CD4-positive, alpha-beta memory T cell (primary cell): ENCODE measurements at places on chromosomes 5 and 9.

DNA sequence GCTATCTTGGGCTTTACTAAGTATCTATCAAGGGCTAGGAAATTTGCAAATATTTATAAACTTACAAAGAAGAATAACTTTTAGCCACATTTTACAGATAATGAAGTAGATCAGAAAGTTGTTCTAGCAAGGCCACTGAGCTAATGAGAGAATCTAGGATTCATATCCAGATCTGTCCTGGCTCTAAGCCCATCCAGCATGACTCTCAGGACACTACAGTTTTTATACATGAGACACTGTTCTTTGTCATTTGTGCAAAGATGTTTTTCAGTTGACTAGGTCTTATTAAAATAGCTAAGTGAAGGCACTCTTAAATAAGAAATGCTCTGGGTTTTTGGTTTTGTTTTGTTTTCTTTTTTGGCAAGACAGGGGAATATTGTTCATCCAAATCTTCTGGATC is 273.1 kb downstream of the GABRB2 start:
- no peaks in the 10 kb centered on the region for H3K27me3 ChIP-seq
- H3K27ac ChIP-seq, result no peak overlapping the region
- no peak for DNase-seq
- H3K4me1 ChIP-seq, result no peaks in the 10 kb centered on the region

GRCh38 chr9:1458503-1458902 is 408.3 kb downstream of the DMRT2 start:
- H3K27me3 ChIP-seq, result no peaks in the 10 kb centered on the region
- H3K27ac ChIP-seq, result no peak overlapping the region
- no peaks in the 10 kb centered on the region for H3K4me1 ChIP-seq

GRCh38 chr9:19430201-19430760 is 21.5 kb downstream of the ACER2 start:
- no peak for DNase-seq
- no peak overlapping the region for H3K4me3 ChIP-seq

DNA sequence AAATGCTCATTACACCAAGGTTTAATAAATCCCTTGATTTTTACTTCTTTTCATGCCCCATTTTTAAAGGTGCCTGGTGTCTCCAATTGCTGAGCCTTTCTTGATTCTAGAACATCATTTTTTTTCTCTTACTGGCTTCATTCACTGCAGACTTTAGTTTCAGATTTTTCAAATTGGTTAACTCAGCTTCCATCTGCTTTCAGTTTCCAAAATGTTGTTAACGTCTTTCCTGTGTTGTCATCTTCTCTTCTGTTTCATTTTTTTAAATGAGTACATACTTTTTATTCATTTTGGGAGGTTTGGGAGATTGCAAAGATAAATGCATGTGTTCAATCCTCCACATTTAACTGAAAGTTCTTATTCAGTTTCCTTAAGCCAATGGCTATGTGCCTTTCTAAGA is 126.4 kb upstream of the CCNG1 start:
- H3K27me3 ChIP-seq, result no peaks in the 10 kb centered on the region
- no peaks in the 10 kb centered on the region for H3K36me3 ChIP-seq
- no peak for DNase-seq
- no peaks in the 10 kb centered on the region for H3K4me1 ChIP-seq

DNA sequence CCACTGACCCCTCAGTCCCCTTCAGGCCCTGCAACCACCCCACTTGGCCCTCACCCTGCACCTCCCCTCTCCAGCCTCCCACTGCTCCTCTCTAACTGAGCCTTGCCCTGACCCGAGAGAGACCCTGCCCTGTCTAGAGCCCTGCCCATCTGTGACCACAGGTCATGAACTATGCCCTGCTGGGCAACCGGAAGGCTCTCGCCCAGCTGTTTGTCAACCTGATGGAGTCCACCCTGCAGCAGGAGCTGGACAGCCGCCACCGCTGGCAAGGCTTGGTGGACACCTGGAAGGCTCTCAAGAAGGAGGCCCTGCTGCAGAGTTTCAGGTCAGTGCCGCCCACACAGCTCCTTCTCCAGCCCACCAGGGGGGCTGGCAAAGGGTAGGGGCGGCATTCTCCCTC is 9.4 kb downstream of the CCDC180 start:
- peaks cover 17% of the 10 kb centered on the region for H3K36me3 ChIP-seq
- no peak overlapping the region for H3K4me3 ChIP-seq
- no peaks in the 10 kb centered on the region for H3K27me3 ChIP-seq
- DNase-seq, result no peak
- H3K4me1 ChIP-seq, result no peaks in the 10 kb centered on the region

- H3K27ac ChIP-seq, result no peak overlapping the region
- no peak overlapping the region for H3K4me3 ChIP-seq
- no peaks in the 10 kb centered on the region for H3K36me3 ChIP-seq
These were observed 28.4 kb downstream of the RUSC2 start for GRCh38 chr9:35518225-35518821.

- no peaks in the 10 kb centered on the region for H3K4me1 ChIP-seq
- no peaks in the 10 kb centered on the region for H3K27me3 ChIP-seq
- H3K27ac ChIP-seq, result no peak overlapping the region
- H3K36me3 ChIP-seq, result peaks cover 84% of the 10 kb centered on the region
These were observed 24.8 kb upstream of the FOXI1 start for GRCh38 chr5:170080786-170081445.

- no peak for DNase-seq
- H3K27me3 ChIP-seq, result no peaks in the 10 kb centered on the region
- H3K27ac ChIP-seq, result peak overlapping the region; percentile 44
- no peak overlapping the region for H3K4me3 ChIP-seq
- peaks cover 67% of the 10 kb centered on the region for H3K36me3 ChIP-seq
These were observed 39.0 kb downstream of the ITK start for GRCh38 chr5:157219491-157220271.
